T-cell (primary cell): ENCODE measurements at places on chromosomes 2 and 18.

DNA sequence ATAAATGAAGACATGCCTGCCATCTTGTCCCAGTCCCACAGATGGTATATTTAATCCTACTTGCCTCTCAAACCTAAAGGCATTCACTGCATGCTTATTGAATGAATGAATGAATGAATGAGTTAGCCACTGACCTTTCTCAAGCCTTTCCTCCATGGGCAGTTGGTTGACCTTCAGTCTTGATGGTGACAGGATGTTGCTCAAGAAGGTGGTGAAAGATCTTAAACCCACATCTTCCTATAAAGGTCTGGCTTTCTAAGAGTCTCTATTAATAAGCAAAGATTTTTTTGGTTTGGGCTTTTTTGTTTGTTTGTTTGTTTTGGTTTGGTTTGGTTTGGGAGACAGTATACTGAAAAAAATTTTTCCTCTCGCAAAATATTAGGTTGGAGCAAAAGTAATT is 41.7 kb downstream of the KIAA2012 start:
- DNase-seq: no peak

DNA sequence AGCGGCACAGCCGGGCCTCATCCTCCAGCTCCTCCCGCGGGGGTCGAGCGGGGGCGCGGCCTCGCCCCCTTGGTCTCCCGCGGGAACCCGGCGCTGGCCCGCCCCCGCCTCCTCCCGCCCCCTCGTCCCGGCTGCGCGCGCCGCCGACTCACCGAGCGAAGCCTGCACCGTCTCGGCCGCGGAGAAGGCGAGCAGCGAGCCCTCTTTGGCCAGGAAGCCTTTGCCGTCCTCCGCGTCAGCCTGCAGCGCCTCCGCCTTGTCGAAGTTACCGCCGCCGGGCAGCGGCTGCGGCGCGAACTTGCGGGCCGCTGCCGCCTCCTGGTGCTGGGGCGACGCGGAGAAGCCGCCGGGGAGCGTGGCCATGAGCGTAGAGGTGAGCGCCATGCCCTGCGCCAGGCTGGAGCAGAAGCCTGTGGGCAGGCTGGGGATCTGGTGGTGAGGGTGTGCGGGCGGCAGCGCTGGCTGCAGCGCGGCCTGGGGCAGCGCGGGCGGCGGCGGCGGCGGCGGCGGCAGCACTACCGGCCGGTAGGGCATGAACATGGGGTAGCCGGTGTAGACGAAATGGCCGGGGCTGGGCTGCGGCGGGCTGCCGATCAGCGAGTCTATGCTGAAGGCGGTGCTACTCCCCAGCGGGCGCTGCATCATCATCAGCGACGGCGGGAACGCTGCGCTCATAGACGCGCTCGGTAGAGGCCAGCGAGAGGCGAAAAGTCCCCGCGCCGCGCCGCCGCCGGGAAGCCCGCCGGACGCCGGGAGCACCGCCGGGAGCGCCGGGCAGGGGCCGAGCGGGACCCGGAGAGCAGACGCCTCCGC is 683 bp downstream of the GBX2 start:
- no peak for DNase-seq

DNA sequence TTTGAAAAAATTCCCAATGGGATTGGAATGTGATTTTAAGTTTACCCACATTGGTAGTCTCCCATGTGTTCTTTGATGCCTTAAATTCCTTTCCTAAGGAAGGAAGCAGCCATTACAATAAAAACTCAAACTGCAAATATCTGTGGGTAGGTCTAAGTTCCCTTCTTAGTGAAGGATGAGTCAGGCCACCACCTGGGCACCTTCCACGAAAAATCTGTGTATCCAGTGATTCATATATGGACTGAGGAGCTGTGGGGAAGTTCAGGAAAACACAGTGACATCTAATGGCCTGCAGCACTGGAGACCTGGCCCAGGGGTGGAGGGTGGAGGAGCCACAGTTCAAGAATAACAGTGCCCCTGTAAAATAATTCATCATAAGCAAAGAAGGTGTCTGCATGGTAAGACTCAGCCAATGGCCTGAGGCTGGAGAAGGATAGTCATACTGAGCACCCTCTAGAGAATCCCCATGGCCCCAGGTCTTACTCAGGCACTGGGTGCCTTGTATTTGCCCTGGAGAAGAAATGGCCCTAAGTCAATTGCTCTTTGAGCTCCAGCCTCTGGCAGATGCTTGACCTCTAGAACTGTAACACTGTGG is 248.6 kb downstream of the SP3 start:
- DNase-seq: no peak

GRCh38 chr18:22098563-22098989 is 70.8 kb upstream of the GATA6 start:
- no peak for DNase-seq

- DNase-seq: no peak
Measured at GRCh38 chr2:54850171-54851122, 127.0 kb downstream of the EML6 start.

GRCh38 chr2:170214309-170214948 is 36.5 kb downstream of the MYO3B start:
- no peak for DNase-seq

GRCh38 chr18:52277785-52278184 is 62.2 kb upstream of the DCC start:
- no peak for DNase-seq

- DNase-seq: no peak
Measured at GRCh38 chr2:210671065-210671464, 114.7 kb downstream of the CPS1 start.

DNA sequence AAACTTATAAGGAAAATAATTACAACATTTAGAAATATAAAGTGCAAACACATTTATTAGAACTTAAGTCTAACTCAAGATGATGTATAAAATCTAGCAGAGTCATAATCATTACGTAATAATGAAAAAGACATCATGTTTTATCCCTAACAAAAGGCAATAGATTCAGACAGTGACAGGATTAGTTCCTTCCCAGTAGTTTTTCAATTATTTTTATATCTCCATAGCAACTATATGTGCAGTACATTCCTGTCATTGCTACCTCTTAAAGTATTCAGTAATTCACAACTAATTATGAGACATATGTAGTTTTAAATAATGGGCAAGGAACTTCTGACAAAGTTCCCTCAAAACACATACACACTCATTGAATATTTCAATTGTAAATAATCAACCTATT is 687.9 kb downstream of the CCDC85A start:
- no peak for DNase-seq

- DNase-seq: no peak
Measured at GRCh38 chr18:41012194-41012593, 942.8 kb upstream of the PIK3C3 start.

DNA sequence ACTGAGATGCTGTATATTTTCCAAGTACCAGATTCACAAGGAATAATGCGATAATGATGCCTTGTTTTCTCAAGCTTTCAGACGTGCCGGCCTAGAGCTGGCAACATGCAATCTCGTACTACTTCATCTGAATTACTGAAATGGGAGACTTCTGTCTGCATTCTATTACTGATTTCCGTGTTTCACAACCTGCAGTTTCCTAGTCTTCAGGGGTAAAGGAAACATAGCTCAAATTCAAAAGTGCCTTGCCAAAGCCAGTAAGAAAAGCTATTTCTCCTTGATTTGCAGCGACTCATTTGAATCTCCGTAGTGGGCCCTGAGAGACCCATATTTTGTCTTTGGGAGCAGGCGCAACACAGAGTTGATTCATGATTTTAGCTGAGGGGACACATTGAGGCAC is 289.0 kb downstream of the CNTNAP5 start:
- no peak for DNase-seq

GRCh38 chr2:151638191-151638933 is 95.9 kb downstream of the NEB start:
- no peak for DNase-seq

GRCh38 chr2:19369341-19369955 is 11.0 kb upstream of the OSR1 start:
- DNase-seq: no peak

DNA sequence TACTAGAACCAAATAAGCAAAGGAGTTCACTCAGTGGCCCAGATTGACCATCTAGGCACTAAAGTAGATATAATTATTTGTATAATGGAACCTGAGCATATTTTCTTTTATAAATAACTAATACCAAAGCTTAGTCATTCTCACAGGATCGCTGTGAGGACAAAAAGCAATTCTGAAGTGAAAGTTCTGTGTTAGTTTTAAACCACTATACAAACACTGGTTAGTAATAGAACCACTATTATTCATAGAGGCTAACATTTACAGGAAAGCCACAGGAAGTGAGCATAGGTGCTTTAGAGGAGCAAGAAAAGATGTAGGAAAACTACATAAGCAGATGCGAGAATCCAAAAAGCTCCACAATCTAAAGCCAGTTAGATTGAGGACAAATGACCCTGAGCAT is 364.7 kb downstream of the XIRP2 start:
- DNase-seq: no peak

GRCh38 chr18:23274638-23275482 is 139.6 kb downstream of the CABLES1 start:
- no peak for DNase-seq

DNA sequence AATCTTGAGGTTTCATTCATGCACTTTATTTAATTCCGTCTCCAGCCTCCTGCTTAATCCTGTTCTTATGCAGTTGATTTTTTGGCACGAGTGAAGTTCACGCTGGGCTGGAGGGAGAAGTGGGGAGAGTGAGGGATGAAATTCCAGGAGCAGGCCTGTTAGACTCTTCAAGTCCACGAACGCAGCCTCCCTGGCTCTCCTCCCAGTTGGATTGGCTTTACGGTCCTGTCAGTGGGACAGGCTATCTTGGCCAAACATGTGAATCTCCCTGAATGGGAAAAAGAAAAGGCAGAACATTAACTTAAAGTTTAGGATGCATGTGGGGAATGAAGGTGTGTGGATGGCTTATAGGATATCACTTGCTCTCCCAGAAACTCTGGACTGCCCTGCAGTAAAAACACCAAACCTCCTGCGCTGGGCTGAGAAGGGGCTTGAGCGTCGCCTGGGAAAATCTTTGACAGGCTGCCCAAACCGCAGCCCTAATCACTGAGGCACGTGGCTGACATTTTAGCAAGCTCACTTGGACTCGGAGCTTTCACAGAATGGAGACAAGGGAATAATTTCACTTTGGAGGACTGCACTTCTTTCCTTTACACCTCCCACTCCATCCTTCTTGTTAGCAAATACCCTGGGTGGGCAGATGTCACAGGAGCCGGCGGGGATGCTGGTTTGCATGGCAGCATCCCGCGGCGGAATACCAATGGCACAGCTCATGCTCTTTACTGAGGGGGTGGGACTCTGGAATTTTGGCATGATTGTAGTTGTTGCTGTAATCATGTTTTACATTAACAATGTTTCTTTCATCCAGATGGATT is 93.9 kb downstream of the ACKR3 start:
- no peak for DNase-seq

DNA sequence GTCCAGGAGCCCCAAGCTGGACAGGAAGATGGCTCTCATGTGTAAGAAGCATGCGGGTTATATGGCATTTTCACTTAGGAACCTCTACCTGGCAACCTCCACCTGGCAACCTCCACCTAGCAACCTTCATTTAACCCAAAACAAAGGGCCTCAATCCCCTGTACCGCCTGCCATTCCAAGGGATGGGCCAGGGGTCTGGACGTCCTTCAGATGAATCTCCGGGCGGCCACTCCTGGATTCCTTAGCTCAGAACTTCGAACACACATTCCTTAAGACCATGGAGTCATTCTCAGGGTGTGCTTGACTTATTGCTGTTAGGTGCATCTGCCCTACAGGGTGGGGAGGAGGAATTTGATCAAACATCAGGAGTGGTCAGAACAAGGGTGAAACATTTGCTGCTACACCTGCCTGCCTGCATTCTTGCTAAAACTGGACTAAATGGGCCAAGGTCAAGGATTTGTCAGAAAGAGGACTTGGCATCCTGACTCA is 277.6 kb downstream of the PHLPP1 start:
- DNase-seq: no peak

DNA sequence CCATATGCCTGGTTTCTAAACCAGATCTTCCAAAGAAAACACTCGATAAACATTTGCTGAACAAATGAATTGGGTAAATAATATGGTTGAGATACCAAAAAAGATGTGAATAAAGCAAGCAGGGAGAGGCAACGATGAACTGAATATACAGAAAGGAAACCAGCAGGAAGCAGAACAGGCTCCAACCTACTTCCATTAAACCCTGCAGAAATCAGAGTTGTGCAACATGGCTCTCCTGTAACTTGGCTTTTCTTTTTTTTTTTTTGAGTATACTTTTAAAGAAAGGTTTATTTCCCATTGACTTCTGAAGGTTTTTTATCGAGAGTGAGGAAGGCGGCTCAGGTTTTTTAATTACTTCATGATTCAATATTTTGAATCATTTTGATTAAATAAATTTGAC is 23.5 kb downstream of the ITSN2 start:
- DNase-seq: no peak

- no peak for DNase-seq
Measured at GRCh38 chr2:133849341-133849740, 281.1 kb upstream of the NCKAP5 start.

DNA sequence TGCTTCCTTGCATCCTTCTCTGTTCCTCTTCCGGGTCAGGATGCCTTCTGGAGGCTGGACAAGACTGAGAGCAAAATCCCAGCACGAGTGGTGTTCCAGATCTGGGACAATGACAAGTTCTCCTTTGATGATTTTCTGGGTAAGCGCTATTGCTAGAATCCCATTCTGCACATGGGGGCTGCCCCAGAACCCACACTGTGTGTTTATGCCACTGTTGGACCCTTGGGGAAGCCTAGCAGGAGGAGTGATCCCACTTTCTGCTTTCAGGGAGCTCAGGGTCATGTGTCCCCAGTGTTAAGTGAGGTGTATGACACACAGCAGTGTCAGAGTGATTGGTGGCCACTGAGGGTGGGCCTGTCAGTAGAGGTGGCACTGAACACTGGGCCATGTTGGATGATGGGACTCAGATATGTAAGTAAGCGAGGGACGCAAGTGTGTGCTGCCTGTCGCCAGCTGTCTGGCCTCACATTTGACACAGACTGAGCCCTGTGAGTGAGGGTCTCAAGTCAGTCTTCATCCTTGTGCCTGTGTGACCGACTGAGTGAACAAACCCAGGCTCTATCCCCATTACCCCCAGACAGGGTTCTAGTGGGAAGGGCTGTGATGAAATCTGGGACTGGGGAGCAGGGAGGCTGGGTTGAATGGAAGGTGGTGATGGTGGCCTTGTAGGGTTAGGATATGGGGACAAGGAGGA is 220.9 kb downstream of the DYSF start:
- DNase-seq: no peak

- DNase-seq: peak; percentile 40
Measured at GRCh38 chr2:68189991-68190784, 32.5 kb downstream of the PNO1 start.
